ENCODE measurements at places on chromosomes 7 and 10.

GRCh38 chr10:74841265-74841973 is 15.0 kb downstream of the KAT6B start:
- no peak for DNase-seq

DNA sequence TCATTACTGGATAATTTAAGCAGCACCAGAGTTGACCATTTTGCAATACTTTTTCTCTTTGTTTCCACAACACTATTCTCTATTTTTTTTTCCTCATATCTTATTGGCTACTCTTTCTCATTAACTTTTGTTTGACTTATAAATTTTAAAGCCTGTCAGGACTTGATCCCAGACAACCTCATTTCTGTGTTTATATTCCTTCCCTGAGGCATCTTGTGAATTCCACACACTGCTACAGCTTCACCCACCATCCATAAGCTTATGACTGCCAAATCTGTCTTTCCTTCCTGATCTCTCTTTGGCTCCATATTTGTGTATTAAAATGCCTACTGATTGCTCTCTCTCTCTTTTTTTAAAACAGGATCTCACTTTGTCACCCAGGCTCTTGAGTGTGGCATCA is 124.6 kb upstream of the MBL2 start:
- no peak for DNase-seq

GRCh38 chr7:95320651-95321050 is 3.7 kb downstream of the PON1 start:
- no peak for DNase-seq

DNA sequence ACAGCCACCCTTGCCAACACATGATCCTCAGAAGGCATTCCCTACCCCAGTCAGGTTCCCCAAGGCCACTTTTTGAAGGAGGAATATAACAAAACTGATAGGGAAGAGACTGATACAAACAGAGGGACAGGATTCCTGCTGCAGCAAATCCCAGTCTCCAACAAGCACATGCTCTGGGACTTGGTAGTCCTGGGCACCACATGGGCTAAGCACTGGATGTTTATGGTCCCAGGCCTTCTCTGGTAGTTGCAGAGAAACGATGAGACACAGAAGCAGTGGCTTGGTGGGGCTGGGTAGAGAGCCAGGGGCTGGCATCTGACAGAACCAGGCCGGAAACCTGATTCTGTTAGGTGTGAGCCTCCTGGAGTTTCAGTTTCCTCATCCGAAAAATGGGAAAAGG is 3.2 kb downstream of the VSTM4 start:
- DNase-seq = no peak

GRCh38 chr7:149562602-149563001 is 65.0 kb upstream of the ZNF746 start:
- no peak for DNase-seq

GRCh38 chr7:64888901-64889685 is 14.0 kb upstream of the ZNF273 start:
- no peak for DNase-seq

- no peak for DNase-seq
These were observed 190.4 kb upstream of the NEBL start for GRCh38 chr10:21087476-21087875.

- DNase-seq = no peak
These were observed 67.8 kb downstream of the TMEM26 start for GRCh38 chr10:61385231-61386001.

GRCh38 chr10:108327706-108328105 is 1163.2 kb upstream of the SORCS1 start:
- no peak for DNase-seq

GRCh38 chr7:101589052-101589451 is 40.0 kb downstream of the MYL10 start:
- DNase-seq = no peak

- no peak for DNase-seq
These were observed 106.2 kb downstream of the PLXDC2 start for GRCh38 chr10:19922236-19922963.

GRCh38 chr10:49745756-49746155 is 16.4 kb downstream of the OGDHL start:
- no peak for DNase-seq

DNA sequence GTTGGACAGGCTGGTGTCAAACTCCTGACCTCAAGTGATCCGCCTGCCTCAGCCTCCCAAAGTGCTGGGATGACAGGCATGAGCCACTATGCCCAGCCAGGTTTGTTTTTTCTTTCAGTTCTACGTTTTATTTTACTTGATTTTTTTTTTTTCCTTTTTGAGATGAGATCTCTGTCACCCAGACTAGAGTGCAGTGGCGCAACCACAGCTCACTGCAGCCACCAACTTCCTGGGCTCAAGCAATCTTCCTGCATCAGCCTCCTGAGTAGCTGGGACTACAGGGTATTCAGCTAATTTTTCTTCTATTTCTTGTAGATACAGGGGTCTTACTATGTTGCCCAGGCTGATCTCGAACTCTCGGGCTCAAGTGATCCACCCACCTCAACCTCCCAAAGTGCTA is 24.3 kb downstream of the GDI2 start:
- no peak for DNase-seq

DNA sequence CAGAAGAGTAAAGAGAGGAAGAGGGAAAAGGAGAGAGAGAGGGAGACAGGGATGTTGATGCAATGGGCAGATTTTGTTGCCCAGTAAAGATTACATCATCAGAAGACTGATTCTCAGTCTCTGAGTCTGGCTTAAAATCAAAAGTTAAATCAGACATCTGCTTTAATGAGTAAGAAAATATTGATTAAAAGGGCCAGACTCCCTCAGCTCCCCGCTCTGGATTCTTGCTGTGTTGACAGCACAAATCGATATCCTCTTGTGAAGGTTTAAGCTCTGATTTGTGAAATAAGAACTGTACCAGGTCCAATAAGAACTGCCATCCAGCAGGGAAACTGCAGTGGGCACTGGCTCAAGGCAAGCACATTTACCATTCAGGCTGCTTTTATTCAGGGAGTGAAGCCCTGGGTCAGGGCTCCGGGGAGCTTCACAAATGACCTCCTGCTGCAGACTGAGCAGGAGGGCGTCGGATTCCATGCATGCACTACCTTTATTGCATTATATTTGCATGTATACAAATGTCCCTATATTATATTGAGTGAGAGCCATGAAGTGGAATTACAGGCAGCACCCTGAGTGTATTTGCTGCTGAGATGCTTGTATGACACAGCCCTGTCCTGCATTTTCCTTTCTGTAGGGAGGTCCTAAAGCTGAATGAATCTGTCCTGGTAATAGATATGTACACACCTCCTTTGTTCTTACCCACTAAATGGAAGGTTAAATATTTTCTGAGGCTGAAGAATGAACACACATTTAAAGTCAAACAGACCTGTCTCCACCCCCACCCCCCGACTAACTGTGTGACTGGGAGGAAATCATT is 401.5 kb downstream of the REEP3 start:
- no peak for DNase-seq

GRCh38 chr10:121667948-121668313 is 69.7 kb upstream of the FGFR2 start:
- DNase-seq = no peak

DNA sequence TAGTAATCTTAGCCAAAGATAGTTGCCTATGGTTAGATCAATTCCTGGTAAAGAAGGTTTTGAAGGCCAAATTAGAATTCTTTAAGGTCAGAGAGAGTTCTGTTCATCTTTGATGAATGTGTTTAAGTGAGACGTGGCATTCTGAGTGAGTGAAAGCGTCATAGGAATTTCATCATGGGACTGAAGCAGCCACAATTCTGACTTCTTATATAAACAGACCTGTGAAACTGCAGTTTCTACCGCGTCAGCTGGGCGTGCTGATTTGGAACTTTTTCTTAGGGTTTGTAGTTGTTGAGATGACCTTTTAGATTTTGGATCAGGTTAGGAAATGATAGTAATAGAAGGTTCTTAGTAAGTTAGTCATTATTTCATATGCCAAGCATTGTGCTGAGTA is 103.8 kb downstream of the CNNM2 start:
- DNase-seq = no peak

- no peak for DNase-seq
These were observed 199.1 kb upstream of the PRKCQ start for GRCh38 chr10:6778992-6779701.

DNA sequence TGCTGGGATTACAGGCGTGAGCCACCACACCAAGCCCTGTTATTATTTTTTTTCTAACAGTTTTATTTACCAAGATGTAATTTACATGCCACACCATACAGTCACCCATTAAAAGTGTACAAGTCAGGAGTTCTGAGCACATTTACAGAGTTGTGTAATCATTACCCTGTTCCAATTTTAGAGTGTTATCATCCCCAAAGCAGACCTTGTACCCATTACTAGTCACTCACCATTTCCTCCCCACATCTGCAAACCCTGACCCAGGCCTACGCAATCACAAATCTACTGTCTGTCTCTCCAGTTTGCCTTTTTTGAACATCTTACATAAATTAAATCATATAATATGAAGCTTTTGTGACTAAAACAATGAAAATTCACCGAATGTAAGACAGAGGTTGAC is 402.9 kb upstream of the FOXK1 start:
- DNase-seq = no peak

DNA sequence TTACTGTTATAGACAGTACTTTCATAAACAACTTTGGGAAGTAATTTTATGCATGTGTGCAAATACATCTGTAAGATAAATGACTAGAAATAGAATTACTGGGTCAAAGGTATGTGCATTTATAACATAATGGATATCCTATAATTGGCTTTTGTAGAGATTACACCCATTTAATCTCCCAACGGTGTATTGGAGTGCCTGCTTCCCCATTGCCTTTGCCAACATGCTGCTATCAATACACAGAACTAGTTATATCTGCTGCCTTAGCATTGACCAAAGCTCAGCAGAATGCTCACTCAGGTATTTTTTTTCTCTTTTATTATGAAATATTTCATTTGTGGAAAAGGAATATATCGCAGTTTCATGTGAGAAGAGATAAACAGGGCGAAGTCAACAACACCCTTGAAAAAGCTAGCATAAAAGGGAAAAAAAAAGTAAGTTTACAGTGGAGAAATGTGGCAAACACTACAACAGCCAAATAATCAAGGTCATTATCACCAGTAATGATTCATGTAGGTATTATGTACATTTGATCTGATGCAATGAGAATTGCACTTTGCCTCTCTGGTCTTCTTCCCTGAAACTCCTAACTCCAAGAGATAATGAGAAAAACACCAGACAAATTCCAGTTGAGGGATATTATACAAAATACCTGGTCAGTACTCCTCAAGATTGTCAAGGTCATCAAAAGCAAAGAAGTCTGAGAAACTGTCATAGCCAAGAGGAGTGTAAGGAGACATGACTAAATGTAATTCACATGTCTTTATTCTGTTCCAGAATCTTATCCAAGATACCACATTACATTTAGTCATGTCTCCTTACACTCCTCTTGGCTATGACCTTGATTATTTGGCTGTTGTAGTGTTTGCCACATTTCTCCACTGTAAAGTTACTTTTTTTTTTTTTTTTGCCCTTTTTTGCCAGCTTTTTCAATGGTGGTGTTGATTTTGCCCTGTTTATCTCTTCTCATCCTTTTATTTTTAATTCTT is 36.8 kb downstream of the MARCHF5 start:
- no peak for DNase-seq

- DNase-seq = no peak
These were observed 90.5 kb upstream of the PDGFA start for GRCh38 chr7:610141-610530.

GRCh38 chr7:10632712-10633111 is 341.0 kb upstream of the PHF14 start:
- no peak for DNase-seq

GRCh38 chr7:149009527-149009926 is 18.8 kb downstream of the PDIA4 start:
- no peak for DNase-seq

GRCh38 chr10:114285961-114286441 is 46.9 kb downstream of the VWA2 start:
- DNase-seq = no peak

DNA sequence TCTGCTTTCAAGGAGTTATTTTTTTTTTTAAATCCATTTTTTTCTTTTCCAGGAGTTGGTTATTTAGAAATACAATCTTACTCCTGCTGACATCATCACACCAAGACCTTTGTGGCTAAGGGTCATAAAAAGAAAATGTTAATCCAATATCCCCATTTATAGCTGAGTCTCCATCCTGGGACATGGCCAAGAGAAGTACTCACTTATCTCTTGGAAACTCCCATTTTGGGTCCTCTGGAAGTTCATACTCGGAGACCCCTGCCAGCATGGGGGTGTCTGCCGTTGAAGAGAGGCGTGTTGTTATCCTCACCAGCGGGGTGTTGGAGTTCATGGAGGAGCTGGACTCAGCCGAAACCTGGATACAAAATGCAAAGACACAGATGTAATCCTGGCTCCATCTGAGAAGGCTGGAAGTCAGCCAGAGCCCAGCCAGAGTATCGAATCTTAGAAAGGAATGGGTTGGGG is 94.6 kb downstream of the FGFR2 start:
- DNase-seq = no peak

GRCh38 chr10:125797994-125798662 is 22.5 kb upstream of the MMP21 start:
- DNase-seq = no peak

- DNase-seq = no peak
These were observed 120.0 kb downstream of the SGMS1 start for GRCh38 chr10:50503661-50504320.

DNA sequence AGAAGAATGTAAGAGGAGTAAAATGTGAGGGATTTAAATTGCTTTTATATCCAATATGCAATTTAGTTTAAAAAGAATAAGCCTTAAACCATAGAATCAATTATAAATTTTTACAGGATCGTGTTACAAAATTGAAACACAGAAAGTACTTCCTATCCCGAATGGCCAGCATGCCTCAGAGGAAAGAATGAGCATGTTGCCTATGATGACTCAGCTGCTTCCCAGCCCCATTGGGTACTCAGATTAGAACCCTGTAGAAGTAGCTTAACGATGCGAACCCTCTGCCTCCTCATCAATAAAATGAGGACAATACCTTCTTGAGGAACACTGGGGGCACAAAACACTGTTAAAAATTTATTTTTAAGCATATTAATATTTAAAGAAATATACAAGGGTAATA is 113.4 kb upstream of the CDK1 start:
- no peak for DNase-seq

GRCh38 chr10:72082856-72083789 is 5.2 kb downstream of the SPOCK2 start:
- DNase-seq = no peak

DNA sequence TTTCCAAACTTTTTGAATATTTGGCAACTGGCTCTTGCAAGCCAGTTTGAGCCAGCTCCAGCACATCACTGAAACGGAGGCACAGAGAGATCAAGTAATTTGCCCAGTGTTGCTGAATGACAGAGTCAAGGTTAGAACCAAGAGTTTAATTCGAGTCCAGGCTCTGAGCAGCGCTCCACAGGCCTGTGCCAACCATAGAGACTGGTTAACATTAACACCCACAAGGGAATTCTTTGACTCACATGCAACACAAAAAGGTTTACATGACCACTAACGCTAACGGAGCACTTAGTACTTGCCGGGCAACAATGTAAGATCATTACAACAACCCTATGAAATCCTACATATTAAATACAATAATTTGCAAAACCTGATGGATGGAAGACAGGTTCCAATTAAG is 1.5 kb downstream of the RGS10 start:
- DNase-seq = no peak

DNA sequence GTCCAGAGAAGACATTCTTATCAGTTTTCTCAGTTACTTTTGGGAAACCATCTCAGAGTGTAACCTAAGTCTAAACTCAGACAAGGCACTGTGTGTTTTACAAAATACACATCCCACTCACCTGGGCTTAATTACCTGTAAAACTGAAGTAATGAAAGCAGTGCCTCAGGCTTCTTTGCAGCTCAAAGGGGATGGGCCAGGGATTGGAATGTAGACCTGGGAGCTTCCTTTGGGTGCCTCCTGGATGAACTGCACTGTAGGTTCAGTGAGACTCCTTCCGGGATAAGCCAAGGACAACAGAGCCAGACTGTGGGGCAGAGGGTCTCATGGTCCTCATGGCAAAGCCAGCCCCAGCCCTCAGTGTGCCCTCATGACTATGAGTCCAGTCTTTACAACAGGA is 672.4 kb upstream of the GALNT17 start:
- DNase-seq = no peak

Data from stimulated activated CD4-positive, alpha-beta T cell treated with anti-CD3 and anti-CD28 coated beads, Interleukin-15, amount 100 ng/mL, for 1 hour (primary cell).